ENCODE measurements at places on chromosomes 3 and 15.

DNA sequence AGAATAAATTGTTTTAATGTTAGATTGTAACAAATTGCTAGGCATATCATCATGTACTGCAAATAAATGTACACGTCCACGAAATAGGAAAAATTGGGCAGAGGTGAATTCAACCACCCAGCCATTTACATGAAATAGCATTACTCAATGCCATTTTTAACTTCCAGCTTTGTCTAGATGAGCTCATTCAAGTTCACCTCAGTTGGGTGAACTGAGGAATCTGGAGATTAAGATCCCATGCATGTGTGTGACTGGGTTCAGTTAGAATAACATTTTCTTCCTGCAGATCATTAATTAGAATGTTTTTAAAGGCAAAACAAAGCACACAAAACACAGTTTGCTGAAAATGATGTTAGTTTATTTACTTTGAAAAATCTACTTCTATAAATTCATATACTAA lies 767.8 kb upstream of the GOLIM4 start:
- no peak for DNase-seq

- no peak for DNase-seq
Measured at GRCh38 chr3:185843126-185843525, 18.3 kb upstream of the IGF2BP2 start.

- DNase-seq: no peak
Measured at GRCh38 chr3:189890496-189890895, 230.2 kb downstream of the P3H2 start.

- no peak for DNase-seq
Measured at GRCh38 chr3:129688271-129688895, 81.9 kb upstream of the PLXND1 start.

GRCh38 chr15:19992428-19992827 lies 549.2 kb downstream of the GOLGA6L6 start:
- DNase-seq: no peak

DNA sequence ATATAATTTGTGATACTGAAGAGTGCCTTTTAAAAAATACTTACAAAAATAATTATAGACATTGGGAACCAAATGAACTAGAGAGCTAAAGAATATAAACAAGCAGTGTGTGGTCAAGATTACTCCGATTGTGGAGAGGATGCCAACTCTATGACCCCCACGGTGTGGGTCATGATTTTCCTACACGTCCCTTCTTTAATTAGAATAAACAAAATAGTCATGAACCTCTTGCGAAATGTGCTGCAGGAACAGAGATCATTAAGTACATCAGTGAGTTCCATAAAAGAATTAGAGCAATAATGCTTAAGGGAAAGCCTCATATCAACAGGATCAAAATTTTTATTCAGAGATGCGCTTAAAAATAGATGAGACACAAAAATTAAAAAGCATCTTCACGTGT lies 476.6 kb upstream of the ROBO1 start:
- no peak for DNase-seq

DNA sequence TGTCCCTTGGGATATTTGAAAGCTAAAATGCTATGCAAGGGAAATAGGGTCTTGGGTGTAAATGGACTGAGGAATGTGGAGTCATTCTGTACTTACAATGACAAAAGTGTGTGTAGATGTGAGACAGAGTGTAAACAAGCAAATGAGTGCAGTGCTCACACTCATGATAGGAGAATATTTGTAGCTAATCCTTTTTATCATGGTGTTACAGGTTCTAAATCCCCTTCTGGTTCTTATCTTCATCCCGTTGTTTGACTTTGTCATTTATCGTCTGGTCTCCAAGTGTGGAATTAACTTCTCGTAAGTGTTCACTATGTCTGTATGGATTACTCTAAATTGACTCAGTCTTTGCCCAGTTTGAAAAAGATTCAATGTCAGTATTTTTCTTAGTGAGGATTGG lies 30.5 kb downstream of the SLC15A2 start:
- DNase-seq: no peak

DNA sequence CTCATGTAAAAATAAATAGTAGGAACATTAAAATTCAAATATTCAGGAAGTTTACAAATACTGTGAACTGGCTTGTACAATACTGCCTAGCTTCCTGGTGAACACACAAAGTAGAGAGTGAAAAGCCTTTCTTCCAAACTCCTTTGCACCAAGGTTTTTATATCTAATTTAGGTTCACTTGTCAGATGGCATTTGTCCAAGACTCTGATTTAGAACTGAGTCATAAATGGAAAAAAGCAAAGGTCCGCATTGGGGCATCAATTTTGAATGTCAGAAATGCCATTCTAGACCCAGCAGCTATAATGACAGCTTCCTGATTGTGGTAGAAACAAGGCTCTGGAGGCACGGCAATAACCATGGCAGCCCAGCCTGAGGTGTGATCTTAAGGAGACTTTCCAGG lies 160.7 kb downstream of the PDE8A start:
- no peak for DNase-seq

Measured in T-helper 17 cell (primary cell).